Peyer's patch (tissue), 4 donors: ENCODE measurements at places on chromosomes 16 and 17. TPM values are rescaled to one million over a fixed set of nuclear protein-coding genes. Genes with fewer than 3 reads are reported as not detected.

GRCh38 chr17:81964081-81964849 is 3.3 kb upstream of the NOTUM start:
- DNase-seq = no peak

- DNase-seq = no peak
Observed at GRCh38 chr16:6642271-6642670, 690.4 kb upstream of the RBFOX1 start.

DNA sequence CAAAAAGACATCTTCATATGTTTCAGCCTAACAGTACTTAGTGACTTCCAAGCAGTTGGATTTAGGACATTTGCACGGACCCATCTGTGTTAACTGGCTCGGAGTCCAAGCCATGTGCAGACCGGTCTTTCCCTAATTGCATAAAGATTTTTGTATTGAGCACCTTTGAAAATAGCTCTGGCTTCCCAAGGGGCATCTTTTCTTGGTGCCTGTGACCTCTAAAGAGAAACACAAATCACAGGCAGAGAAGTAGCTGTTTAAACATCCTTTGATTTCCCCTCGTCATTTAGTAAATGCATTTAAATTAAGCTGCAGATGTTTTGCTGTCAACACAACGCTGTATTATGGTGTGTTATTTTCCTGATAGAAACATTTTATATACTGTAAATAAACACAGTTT is 288.2 kb upstream of the SALL1 start:
- no peak for DNase-seq

GRCh38 chr16:48014349-48015135 is 141.3 kb downstream of the ABCC12 start:
- DNase-seq = no peak

- no peak for DNase-seq
Observed at GRCh38 chr17:65385726-65386125, 175.7 kb downstream of the AXIN2 start.

DNA sequence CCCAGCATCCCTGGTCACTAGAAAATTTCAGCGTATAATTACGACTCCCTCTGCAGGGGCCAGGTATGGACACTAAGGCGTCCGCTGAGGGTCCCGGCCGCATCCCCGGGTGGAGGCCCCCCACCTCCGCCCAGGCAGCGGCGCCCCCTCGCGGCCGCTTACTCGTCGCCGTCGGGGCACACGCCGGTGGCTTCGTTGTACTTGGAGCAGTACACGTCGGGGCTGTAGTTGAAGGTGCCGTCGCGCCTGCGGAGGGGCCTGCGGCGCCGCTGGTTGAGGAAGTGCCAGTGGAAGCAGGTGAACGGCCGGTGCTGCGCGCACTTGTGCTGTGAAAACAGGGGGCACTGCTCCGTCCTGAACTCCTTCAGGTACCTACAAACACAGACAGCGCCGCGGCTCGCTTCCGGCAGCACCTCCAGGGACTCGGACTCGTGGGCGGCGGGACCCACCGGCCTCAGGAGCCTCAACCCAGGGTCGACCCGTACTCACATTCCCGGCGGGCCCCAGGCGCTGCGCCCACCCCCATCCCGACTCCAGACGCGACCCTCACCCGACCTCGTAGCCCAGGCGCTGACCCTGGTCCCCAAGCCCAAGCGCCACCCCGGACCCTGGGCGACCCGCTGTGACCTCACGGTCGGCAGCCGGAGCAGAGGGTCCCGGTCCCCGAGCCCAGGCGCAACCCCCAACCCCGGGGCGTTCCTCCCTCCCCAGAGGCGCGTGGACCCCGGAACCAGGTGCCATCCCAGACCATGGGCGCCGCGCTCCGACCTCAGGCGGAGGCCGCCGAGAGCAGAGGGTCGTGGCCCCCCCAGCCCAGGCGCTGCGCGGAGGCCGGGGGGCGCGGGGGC is 596 bp downstream of the UNKL start:
- peak; percentile 73 for DNase-seq

- no peak for DNase-seq
Observed at GRCh38 chr17:30113213-30113612, 3.4 kb upstream of the NSRP1 start.

- DNase-seq = no peak
Observed at GRCh38 chr16:48905632-48906505, 295.9 kb upstream of the N4BP1 start.

DNA sequence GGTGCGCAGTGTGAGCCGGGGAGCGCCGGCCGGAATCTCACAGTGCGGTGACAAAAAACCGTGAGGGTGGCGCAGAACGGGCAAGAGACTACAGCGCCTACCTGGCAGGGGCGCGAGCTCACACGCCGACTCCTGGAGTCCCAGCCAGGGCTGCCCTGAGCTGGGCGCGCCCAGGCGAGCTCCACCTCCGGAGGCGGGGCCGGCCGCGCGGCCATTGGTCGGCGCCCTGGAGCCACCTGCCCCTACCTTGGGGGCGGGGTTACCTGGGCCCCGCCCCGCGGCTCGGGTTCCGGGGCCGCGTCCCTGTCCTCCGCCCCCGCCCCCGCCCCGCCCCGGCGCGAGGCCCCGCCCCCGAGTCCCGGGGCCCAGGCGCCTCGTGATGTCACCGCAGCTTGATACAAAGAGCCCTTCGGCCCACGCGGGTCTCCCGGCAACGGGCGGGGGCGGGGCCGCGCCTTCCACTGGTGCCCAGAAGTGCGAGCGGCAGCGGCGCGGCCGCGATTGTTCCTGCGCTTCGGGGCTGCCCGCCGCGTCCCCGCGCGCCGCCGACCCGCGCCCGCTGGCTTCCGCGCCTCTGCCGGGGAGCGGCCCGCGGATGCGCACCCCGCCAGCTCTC is 96.3 kb downstream of the RAB11FIP4 start:
- DNase-seq = peak; percentile 98

DNA sequence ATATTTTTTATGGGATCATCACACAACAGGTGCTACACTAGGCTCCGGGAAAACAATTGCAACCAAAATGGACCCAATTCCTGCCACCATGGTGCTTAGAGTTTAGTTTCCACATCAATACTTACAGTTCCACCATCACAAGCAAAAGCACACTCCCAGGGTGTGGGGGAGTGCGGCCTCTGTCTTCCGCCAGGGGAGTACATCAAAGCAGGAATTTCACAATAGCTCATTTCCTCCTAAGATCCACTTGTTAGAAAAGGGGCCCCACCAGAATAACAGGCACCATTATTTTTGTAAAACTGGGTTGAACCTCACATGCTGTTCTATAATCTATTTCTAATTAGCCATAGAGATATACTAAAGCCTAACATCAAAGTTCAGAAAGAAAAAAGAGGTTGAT is 44.3 kb upstream of the PSMD7 start:
- DNase-seq = no peak

DNA sequence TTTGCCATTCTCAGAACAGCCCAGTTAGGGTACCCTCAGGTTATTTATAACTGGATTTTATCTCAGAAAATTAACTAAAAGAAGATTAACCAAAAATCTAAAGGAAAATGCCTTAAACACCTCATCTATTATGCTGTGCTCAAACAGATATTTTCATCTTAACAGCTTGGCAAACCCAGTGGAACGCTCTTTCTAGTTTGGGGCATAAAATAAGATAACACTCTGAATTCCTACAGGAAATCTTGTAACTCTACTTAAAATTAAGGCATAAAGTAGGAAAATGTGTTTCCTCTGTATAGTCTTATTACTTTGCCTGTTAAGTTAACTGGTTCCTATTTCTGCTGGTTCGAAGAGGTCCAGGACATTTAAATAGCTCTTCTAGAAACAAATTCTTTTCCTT is 723.9 kb downstream of the MAF start:
- no peak for DNase-seq

GRCh38 chr17:80751946-80752581 is 207.4 kb downstream of the RPTOR start:
- DNase-seq = no peak

DNA sequence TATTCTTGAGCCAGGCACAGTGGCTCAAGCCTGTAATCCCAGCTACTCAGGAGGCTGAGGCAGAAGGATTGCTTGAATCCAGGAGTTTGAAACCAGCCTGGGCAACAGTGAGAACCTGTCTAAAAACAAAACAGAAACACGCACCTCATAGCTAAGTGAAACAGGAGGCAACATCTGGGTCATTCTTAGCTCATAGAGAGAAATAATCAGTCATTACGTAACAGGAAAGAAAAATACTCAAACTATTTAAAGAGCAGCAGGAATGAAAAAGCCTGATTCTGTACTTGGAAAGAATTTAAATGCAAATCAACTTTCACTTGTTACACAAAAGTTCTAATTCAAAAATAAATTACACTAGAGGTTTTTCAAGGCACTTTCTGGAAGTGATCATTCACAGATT is 17.2 kb downstream of the CHCT1 start:
- no peak for DNase-seq

GRCh38 chr17:46039592-46040186 is 40.6 kb downstream of the STH start:
- no peak for DNase-seq

- no peak for DNase-seq
Observed at GRCh38 chr17:37513711-37514110, 24.0 kb downstream of the DUSP14 start.

- no peak for DNase-seq
Observed at GRCh38 chr17:78255953-78256706, 24.7 kb downstream of the TMEM235 start.

DNA sequence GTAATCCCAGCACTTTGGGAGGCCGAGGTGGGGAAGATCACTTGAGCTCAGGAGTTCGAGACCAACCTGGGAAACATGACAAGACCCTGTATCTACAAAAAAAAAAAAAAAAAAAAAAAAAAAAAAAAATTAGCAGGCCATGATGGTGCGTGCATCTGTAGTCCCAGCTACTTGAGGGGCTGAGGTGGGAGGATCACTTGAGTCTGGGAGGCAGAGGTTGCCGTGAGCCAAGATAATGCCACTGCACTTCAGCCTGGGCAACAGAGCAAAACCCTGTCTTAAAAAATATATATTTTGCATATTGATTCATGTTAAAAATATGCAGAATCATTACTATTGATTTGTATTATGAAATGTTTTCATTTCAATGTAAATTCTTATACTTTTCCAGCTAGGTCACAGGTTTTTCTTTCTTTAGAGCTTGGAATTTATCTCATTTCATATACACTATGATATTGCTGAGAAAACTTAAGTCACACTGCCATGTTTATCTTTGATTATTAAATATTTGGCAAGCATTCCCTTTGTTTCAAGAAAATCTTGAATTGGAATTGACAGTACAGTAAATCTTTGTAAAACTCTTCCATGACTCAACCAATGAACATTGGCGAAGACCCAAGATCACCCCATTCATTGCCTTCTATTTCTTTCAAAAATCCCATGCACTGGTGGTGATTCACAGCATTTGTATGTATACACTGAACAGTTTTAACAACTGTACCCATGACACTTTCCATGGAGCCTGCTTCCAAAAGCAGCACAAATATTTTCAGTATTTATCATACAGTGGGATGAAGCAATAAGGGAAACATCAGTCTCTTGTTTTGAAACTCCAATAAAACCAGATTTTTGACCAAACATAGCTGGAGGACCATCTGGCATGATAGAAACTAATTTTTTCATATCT is 83.5 kb upstream of the TNRC6A start:
- DNase-seq = no peak

- DNase-seq = no peak
Observed at GRCh38 chr16:51635181-51635580, 484.1 kb upstream of the SALL1 start.

DNA sequence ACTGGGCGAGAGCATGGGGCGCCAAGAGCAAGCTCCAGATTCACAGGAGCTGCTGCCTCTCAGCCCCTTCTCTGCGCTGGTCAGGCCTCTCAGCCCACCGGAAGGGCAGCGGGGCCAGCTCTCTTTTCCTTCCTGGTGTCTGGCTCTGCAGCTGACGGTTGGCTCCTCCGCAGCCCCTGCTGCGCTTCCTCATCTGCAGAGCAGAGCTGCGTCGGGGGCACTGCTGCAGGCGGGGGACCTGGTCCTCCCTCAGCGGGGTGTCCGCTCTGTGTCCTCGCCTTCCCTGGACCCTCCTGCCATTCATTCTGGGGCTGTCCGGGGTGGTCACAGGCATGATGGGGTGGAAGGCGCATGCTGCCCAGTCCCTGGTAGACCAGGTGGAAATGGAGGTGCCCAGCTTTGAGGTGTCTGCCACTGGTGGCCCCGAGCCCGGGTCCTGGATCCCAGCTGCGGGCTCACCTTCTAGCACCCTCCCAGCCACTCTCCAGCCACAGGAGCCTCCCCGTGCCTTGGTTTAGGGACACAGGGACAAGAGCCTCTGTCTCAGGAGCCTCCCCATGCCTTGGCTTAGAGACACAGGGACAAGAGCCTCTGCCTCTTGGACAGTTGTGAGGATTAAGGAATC is 84.8 kb downstream of the IRF8 start:
- DNase-seq = peak; percentile 46

GRCh38 chr16:57947261-57947660 is 23.7 kb downstream of the CNGB1 start:
- DNase-seq = no peak

- DNase-seq = no peak
Observed at GRCh38 chr17:64531955-64532371, 25.2 kb downstream of the CEP95 start.

DNA sequence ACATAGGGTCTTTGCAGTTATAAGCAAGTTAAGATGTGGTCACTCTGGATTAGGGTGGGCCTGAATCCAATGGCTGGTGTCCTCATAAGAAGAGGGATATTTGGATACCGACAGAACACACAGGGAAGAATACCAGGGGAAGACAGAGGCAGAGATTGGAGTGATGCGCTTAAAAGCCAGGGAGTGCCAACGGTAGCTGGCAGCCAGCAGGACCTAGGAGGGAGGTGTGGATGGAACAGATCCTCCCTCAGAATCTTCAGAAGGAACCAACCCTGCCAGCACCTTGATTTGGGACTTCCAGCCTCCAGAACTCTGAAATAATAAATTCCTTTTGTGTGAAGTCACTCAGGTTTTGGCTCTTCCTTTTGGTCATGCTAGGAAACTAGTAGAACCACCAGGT is 110.2 kb upstream of the CACNG3 start:
- DNase-seq = no peak

- DNase-seq = no peak
Observed at GRCh38 chr17:8038954-8039610, at the start of gene ALOX15B. ALOX15B (plus strand) TSS chr17:8039059; CDS start chr17:8039156, 97 bp downstream.

The FOXJ1 gene
- total RNA-seq = not detected

The CD300LG gene
- total RNA-seq = not detected

The TBC1D3B gene
- 5.3 TPM for total RNA-seq

The SLC5A2 gene
- 0.94 TPM for total RNA-seq

The DNAAF8 gene
- total RNA-seq = not detected

The PLA2G15 gene
- total RNA-seq = 19.8 TPM

The TUBB3 gene
- 6.3 TPM for total RNA-seq

The PPY gene
- not detected for total RNA-seq

The KRTAP4-5 gene
- total RNA-seq = not detected

The RABEP2 gene
- total RNA-seq = 394 TPM

The C17orf67 gene
- 10.7 TPM for total RNA-seq

The HID1 gene
- 148 TPM for total RNA-seq
